ENCODE measurements at places on chromosomes 2 and 18. TPM values are rescaled to one million over a fixed set of nuclear protein-coding genes. Genes with fewer than 3 reads are reported as not detected.

Gene SFTPB
- total RNA-seq: 5.6 TPM

GRCh38 chr2:17057109-17058017, 391.7 kb upstream of the CYRIA start:
- no peak for DNase-seq

DNA sequence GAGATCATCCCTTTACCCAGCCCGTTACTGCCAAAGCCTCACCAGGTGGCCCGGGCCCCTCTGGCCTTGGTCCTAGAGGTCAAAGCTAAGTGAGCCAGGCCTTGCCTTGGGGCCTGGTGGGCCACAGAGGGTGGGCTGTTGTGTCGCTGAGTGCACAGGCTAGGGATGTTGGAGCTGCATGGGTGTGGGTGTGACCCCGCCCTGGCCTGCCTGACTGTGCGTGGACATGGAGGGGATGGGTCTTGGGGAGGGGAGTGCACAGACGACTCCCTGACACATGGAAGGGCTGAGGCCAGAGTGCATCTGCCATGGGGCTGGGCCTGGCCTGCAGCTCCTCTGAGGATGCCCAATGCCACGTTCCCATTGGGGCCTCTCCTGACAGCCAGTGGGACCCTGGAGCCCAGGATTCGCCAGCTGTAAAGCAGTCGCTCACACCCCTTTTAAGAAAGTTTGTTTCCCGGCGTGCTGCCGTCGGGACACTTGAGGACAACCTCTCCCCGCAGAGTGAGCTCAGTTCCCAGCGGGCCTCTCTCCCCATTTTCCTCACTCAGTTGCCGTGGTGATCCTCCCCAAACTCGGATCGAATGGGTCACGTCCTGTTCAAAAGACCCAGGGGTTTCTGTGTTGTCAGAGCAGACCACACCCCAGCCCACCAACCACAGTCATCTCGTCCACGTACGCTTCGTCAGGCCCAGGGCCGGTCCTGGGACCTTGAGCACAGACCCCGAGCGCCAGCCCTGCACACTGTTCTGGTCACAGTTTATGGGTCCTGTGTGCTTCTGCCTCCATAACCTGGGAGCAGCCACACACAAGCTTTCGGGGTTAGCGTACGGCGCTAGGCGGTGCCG, 93.5 kb downstream of the NFATC1 start:
- no peak for DNase-seq

DNA sequence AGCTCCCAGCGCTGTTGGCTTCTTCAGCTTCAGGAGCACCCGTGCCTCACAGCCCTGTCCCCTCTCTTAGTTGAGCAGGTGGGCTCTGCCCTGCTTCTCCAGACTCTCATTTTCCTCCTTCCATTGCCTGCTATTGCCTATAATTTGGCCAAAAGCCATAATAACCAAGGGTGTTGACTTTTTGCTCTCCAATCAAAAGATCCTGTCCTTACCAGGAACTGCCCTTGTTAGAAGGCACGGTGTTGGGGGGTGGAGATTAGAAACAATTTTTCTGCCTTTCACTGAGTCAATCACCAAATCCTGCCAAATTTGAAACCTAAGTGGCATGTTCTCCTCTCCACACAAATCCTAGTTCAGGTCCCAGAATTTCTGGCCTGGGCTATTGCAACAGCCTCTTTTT, 16.7 kb upstream of the PDIA6 start:
- no peak for DNase-seq

- no peak for DNase-seq
These were observed 2.5 kb downstream of the VIT start for GRCh38 chr2:36698993-36699392.

GRCh38 chr2:34652636-34653035, 1053.5 kb upstream of the FAM98A start:
- no peak for DNase-seq

DNA sequence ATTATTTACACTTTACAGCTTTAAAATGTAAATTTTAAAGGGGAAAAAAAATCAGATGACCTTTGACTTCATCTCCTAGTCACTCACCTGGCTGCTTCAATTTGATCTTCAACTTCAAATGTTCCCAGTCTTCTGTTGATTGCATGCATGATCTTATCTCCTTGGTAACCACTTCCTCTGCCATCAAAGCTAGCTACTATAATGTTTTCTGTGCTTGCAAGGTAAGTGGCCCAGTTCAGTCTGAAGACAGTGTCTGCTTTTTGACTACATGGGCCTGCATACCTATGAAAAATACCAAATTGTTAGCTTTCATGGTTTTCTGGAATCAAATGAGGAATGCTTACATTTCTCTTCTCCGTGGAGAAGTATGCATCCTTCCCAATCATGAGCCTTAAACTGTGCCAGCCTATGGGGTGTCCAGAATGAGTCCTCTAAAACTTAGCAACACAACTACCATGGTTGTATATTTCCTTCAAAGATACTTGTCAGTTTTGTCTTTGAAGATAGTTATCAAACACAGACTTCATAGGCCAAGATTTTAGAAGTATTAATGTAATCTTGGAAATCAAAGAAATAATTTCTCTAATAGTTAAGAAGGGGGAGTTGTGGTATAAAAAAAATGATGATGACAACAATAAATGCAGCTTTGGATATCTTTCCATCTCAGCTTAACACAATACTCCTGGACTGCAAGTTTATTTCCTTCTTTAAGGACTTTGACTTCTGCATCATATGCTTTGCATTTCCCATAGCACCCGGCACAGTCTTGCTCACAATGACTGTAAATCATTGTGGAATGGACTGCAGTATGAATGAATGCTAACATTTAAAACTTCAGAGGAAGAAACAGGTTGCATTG, 62.1 kb downstream of the DPP4 start:
- no peak for DNase-seq

DNA sequence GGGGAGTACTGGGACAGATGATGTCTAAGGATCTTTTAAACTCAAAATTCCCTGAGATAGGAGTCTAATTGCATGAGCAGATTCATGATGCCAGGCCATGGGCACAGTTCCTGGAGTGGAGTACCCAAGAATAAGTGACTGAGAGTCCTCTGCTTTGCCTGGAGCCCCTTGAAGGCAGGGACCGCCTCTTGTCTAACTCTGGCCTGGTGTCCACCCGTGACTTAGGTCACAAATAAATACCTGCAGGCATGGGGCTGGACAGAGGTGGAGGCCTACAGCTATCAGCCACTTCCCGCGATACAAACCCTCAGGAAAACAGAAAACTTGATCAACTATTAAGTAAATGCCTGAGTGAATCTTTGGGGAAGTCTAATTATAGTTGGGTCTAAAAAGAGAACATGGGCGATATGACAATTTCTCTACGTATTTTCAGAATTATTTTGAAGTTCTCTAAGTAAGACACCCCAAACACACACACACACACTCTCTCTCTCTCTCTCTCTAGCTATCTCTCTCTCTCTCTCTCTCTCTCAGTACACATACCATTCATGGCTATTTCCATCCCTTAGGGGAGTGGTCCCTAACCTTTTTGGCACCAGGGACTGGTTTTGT, 1.8 kb upstream of the WIPF1 start:
- no peak for DNase-seq

DNA sequence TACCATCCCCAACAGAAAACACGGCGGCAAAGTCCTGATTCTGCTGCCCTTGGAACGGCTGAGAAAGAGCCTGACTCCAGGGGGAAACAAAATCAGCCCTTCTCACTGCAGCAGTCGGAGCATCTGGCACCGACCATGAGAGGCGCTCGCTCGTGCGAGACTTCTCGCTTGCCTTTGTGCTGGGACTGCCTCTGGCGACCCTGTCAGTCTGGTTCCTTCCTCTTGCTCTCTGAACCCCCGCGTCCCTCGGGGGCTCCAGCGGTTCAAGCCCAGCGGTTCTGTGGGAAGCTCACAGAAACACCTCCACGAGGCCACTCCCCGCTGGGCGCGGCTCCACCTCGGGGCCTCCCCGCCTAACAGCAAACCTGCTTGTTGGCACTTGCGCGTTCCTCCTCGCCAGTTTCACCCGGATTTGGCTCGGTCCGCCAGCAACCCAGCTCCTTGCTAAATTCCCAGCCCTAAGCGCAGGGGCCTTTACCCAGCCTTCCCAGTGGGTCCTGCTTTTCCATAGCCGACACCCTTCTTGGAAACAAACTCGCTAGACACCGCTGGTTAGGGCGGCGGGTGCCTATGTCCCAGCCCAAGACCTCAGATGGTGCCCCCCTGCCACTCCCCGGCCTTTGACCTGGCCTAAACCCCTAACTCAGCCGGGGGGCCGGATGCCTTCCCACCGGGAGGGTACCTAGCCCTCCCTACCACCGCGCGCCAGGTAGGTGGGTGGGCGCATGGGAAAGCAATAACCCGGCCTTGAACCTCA, 2.2 kb downstream of the RND3 start:
- DNase-seq: no peak

GRCh38 chr2:199704358-199705238, 146.4 kb downstream of the FTCDNL1 start:
- no peak for DNase-seq

GRCh38 chr2:139386401-139386800, 606.2 kb upstream of the NXPH2 start:
- DNase-seq: no peak

DNA sequence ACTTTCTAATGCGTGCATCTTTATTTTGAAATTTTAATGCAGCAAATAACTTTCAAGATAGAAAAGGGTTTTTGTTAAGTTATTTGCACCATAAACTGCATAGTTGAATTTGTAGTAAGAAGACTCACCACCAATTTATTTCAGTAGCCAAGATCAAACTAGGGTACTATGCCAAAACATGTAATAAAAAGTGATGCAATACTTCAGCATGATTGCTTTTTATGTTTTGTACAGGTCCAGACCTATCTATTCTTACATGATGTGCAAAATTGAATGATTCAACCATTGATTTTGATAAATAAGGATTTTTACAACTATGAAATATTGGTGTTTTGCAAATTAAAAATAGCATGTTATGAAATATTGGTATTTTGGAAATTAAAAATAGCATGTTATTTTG, 26.7 kb downstream of the AGPS start:
- DNase-seq: no peak

Gene POTEI
- 0.92 TPM for total RNA-seq

DNA sequence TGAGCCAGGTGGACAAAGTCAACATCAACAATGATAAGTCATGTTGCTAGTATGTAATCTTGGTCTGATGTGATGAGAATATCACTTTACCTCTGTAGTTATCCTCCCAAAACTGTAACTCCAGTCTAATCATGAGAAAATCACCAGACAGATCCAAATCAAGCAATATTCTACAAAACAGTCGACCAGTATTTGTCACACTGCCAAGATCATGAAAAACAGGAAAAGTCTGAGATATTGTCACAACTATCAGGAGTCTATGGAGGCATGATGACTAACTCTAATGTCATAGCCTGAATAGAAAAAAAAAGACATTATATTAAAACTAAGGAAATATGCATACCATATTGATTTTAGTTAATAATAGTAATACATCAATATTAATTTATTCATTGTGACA, 1883.3 kb upstream of the CELF4 start:
- no peak for DNase-seq

Gene CD8B2
- not detected for total RNA-seq

GRCh38 chr18:50848061-50848551, 28.3 kb upstream of the MRO start:
- DNase-seq: no peak

Gene CSRNP3
- total RNA-seq: not detected

- no peak for DNase-seq
These were observed 217.0 kb downstream of the OSR1 start for GRCh38 chr2:19141234-19142004.

GRCh38 chr18:58787536-58788149, 77.0 kb upstream of the ZNF532 start:
- DNase-seq: no peak

Gene MC2R
- total RNA-seq: 0.05 TPM

- DNase-seq: no peak
These were observed 92.5 kb upstream of the NCK2 start for GRCh38 chr2:105652014-105652796.

GRCh38 chr2:64489081-64489751, 34.9 kb upstream of the AFTPH start:
- DNase-seq: no peak

- no peak for DNase-seq
These were observed 14.3 kb upstream of the MAP3K2 start for GRCh38 chr2:127401757-127402695.

DNA sequence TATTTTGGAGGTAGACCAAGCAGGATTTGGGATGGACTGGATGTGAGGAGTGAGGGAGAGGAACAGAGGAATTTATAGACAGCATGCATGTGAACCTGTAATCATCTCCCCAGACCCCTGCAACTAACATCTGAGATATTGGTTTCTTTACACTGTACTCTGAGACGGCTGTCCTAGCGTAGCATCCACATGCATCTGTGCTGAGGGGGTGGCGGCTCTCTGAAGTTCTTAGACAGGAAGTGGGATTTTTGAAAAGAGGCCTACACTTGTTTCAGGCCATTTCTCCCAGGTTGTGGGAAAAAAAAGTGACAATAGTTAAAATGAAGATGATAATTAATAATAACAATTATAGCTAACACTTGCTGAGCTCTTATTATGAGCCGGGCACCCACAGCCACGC, 150.2 kb upstream of the GATA6 start:
- DNase-seq: no peak

GRCh38 chr2:84904151-84904550, 1.3 kb upstream of the TMSB10 start:
- no peak for DNase-seq

Gene IL36B
- not detected for total RNA-seq

Gene LBX2
- total RNA-seq: 9.6 TPM

DNA sequence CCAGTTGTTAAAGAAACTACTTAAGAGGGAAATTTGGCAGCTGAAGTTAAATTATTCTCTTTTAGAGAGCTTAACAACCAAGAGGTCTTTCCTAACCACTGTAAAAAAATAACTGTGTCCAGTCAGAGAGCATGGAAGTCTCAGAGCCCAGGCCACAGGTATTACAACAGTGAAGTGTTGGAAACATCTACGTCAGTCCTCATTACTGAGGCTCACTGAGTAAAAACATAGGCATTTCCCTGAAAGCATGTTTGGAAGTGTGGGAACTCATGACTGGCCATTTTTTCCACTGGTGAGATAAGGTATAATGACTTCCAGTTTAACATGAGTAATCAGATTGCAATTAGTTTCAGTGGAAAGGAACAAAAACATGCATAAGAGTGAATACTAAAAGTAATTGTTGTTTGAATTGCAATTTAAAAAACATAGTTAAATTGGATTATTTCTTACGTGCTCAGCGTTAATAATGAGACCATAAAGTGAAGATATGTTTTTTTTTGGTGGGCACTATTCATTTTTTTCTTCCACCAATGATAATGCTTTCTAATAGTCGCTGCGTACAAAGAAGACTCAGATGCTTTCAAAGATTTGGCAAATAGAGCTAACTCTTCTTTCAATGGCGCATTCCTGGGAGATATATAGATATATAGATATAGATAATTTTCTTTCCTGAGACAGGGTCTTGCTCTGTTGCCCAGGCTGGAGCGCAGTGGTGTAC, 60.8 kb downstream of the EFEMP1 start:
- peak; percentile 83 for DNase-seq

Gene SLC14A1
- total RNA-seq: 1.2 TPM

Gene NGEF
- total RNA-seq: 17.8 TPM

Gene CHRND
- total RNA-seq: not detected

- no peak for DNase-seq
These were observed 79.5 kb downstream of the UPP2 start for GRCh38 chr2:158181171-158181570.

Gene SCN3A
- total RNA-seq: not detected

- DNase-seq: no peak
These were observed 954.3 kb upstream of the ACVR2A start for GRCh38 chr2:146890491-146890890.

Measured in Panc1 (cell line).